H7 (cell line): ENCODE measurements at places on chromosomes 16 and 17.

DNA sequence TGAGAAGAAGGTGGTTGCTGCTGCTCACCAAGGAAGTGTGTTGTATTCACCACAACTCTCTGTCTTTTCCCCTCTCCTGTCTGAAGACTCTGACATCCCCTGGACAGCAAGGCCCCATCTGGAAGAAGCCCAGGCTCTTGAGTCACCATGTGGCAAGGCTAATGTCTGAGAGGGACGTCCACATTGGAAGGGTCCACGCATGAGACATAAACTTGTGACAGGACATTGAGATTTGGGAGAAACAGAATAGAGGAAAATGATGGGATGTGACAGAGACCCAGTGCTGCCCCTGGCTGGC lies 176.5 kb downstream of the IRF8 start:
- DNase-seq, result no peak

DNA sequence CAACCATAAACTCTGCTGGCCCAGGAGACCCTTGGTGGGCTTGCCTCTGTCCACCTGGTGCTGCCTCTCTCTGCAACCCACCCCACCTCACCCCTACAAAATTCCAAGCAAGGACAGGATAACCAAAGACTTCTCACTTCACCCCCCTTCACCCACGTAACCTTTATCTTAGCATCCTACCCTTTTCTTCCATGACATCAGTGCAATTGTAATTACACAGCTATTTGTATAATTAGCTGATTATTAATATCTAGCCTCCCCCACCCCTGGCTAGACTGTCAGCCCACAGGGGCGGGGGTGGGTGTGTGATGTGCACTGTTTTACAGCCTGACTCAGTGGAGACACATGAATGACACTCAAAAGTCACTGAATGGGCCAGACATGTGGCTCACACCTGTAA lies 262.2 kb downstream of the MRTFB start:
- DNase-seq, result no peak

GRCh38 chr17:13740686-13741085 lies 139.0 kb upstream of the HS3ST3A1 start:
- DNase-seq, result no peak

DNA sequence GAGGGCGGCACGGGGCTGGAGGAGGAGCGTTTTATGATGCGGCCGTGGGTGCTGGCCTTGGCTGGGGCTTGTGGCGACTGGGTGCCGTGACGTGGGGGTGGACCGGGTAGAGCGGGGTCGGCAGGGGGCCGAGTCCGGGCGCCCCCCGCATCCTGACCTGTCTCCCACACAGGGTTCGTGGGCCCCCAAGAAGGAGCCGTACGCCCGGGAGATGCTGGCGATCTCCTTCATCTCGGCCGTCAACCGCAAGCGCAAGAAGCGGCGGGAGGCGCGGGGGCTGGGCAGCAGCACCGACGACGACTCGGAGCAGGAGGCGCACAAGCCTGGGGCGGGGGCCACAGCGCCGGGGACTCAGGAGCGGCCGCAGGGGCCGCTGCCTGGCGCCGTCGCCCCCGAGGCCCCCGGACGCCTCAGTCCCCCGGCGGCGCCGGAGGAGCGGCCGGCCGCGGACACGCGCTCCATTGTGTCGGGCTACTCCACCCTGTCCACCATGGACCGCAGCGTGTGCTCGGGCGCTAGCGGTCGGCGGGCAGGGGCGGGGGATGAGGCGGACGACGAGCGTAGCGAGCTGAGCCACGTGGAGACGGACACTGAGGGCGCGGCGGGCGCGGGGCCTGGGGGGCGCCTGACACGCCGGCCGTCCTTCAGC lies 81.6 kb downstream of the ARHGAP23 start:
- DNase-seq, result peak; percentile 87

DNA sequence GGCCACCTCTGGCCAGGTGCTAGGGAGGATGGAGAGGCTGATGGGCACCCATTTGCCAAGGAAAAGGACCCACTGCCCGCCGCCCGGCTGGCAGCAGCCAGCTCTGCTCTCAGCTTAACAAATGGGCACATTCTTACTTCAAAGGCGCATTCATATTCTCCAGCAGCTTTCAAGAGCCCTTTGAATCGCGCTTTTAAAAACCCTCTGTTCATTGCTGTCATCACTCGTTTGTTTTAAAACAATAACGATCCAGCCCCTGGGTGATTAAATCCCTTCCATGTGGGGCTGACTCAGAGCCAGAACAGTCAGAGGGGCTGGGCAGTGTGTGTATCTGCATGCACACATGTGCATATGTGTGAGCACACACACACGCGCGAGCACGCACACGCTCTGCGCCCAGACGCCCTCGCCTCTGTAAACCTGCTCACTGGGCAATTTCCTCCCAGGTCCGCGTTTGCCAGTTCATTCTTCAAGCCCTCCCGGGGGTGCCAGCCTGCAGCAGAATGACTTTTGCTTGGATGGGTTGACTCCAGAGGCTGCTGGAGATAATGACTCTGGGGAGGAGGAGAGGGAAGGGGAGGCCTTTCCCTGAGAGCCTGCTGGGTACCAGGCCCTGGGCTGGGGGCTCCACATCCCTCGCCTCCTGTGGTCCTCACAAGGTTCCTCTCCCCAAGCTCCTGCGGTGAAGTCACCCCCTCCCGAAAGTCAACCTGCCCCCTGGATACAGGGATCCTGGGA lies 133.1 kb downstream of the SDK2 start:
- no peak for DNase-seq

DNA sequence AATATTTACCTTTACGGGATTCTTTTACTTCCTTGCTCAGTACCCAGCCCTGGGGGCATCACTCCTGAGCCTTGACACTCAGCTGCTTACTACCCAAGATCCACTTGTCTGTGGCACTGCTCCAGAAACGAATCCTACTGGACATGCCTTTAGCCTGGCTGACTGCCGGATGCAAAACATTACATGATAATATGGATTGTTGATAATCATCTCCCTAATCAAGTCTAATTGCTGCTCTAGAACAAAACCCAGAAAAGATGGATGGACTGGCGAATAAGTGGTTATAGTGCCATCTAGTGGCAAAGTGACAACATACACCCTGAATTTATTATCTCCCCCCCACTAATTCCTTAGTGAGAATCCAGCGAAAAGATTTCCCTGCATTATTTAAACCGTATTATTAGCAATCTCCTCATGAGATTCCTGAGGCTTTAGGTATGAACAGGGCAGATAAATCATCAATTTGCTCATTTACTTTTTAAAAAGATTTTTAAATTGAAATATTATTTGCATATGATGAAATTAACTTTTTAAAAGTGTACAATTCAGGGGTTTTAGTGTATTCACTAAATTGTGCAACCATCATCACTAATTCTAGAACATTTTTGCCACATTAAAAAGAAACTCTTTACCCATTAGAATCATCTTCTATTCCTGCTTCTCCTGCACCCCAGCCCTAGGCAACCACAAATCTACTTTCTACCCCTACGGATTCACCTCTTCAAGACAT lies 61.6 kb downstream of the RGS9 start:
- peak; percentile 82 for DNase-seq

- no peak for DNase-seq
Measured at GRCh38 chr17:28573521-28573920, 2.2 kb upstream of the PIGS start.

DNA sequence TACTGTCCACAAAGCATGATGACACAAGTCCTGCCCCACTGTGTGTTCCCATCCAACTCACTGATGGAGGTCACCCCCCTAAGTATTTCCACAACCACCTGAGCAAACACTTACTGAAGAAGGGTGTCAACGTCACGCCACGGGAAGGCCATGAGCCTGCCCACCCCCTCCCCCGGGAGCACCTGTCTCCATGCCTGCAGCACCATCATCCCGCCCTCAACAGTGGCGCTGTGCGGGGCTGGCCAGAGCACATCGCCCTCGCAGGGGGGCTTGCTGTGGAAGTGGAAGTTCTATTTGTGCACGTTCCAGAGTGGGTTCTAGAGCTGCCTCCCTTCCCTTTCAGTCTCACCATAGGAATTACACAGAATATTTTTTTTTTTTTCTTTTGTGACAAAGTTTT lies 4.3 kb upstream of the MBTPS1 start:
- no peak for DNase-seq

DNA sequence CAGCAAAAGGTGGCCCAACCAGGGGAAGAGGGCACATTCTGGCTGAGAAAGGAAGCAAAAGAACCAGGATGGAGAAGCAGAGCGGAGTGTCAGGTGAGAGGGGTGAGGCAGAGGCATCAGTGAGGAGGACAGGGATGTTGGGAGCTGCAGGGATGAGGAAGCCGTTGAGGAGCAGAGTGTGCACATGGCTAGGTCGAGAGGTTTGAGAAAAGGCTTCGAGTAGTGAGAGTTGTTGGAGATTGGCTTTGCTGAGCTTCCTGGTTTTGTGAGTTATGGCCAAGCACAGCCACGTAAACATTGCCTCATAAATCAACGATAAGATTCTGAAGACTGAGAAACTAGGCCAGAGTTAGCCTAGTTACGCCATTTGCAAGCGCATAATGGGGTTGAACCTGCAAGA lies 26.9 kb downstream of the DNAH2 start:
- DNase-seq, result no peak

DNA sequence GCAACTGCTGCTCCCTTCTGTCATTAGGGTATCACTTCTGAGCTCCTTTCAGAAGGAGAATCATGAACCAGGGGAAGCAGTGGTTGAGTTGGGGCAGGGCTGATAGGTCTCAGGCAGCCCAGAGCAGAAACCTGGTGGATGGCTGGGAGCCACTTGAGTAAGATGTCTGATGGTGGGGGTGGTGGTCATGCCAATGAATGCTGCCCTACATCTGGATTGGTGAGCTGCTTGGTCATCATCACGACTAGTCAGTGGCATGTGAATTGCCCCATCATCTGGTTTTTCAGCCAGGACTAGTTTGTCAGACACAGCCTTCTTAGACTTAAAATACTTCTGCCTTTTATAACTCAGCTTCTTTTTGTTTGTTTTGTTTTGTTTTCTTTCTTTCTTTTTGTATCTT lies 2.6 kb downstream of the GID4 start:
- no peak for DNase-seq

DNA sequence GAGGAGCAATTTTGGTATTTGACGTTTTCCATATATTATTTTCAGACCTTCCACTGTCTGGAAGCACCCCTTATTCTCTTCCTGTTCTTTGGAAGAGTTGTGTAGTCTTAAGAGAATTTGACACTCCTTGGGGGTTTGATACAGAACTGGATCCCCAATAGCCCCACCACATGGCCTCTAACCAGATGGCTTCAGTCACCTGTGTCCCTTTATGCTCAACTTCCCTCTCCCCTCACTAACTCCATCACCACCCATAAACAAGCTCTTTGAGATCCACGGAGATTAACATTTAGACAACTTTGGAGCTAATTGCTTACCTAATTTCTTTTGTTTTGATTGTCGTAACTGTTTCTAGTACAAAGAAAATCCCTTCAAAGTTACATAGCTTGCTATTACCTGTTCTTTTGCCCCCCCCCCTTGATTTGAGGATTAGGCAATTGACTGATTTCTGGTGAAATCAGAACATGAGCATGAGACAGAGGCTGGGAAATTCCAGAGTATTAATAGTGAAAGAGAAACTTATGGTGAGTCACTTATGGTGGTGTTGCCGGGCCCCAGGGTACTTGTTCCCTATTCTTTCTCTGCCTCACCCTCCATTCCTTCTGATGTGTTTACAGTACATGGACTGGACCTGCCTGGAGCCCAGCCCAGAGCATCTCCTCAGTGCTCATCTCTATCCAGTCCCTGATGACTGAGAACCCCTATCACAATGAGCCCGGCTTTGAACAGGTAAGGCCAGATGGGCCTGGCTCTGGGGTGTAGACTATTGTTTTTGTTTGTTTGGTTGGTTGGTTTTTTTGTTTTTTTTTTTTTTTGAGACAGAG lies 7.5 kb downstream of the UBE2Z start:
- DNase-seq, result no peak
